ENCODE measurements at places on chromosomes 1 and 21.

DNA sequence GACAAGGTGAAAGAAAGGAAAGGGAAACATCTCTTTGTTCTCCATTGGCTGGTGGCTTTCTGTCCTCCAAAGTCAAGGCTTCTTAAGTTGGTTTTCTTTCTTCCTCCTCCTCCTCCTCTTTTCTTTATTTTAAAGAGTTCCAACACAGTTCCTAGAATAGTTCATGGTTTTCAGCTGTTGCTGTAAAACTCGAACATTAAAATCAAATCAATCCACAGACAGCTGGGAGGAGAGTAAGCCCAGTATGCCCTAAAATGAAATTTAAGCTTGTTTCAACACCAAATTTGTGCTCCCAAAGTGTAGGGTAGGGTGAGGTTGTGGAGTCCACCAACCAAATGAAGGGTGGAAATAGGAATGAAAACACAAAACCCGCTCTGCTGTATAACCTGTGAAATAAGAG, 10.5 kb upstream of the CPLANE2 start:
- no peak for DNase-seq

DNA sequence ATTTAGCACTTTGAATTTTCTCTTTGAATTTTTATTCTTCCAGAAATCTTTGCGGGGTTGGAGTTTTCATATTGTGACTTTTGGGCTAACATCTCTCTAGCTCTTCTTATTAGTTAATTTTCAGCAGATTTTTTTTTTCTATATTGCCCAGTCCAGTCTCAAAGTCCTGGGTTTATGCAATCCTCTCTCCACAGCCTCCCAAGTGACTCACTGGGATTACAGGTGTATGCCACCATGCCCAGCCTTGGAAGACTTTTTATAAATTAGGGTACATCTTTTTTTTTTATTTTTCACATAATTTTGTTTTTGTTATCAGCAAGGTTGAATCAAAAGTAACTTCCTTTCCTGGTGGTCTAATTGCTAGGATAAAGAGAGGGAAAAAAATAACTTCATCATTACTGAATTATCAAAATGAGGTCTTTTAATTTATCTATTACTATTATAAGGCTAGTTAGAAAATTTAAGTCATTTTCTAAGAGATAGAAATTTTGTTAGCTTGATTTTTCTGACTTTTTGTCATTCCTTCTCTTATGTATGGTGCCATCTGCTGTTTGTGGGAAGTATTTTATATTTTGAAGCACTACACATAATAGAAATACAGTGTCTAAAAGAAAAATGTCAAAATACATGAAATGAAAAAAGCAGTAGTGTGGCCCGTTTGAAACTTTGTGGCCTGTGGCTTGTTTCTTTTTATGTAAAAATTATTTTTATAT, 273.4 kb upstream of the CACYBP start:
- peak; percentile 57 for DNase-seq

GRCh38 chr1:235883261-235883927, 16.7 kb upstream of the LYST start:
- DNase-seq = no peak

DNA sequence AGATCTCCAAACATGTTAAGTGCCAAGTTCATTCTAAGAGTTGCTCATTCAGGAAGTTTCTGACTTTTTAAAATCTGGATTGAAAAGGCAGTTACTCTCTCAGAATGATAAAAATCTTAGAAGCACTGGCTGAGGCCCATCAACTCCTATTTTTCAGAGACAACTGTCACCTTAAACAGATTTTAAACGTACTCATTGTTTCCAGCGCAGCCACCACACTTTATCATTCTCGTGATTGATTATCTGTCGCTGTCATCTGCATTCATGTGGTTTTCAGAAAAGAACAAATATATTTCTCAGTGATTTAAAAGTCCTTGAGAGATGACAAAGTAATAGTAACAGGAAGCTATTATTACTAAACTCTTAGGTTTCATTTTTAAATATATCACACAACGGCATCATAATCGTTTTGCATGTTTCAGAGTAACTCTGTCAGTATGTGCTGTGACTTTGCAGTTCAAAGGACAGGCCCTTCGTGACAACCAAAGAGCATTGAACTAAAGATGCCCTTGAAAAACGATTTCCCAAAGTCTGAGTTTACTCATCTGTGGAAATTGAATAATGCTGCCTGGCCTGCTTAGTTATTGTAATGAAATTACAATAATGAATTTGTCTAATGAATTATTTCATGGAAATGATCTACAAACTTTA, 14.9 kb upstream of the KCNK1 start:
- DNase-seq = no peak

- peak; percentile 47 for DNase-seq
These were observed 723 bp downstream of the CDC42BPA start for GRCh38 chr1:227317523-227318015.

DNA sequence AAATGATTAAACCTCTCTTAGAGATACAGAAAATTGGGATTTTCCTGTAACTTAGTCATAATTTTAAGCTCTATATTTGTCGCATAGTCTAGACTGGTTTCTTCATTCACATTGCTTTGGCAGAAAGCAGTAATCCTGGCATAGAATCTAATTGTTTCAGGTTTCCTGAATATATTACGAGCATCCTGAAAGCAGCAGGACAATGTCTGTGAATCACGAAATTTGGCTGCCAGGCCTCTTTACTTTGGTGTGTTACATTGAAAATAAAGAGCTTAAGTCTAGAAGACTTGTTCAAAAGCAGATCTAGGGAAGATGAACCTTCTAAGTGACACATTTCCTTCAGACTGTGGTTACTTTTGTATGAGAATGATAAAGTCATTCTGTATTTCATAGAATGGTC, 72.2 kb downstream of the TDRD5 start:
- DNase-seq = no peak

GRCh38 chr1:202293569-202293968, 48.2 kb downstream of the UBE2T start:
- DNase-seq = no peak

GRCh38 chr1:70355920-70356319, 1.4 kb upstream of the ANKRD13C start:
- DNase-seq = no peak

- no peak for DNase-seq
These were observed at the start of gene PTGER3 for GRCh38 chr1:71047635-71048607. PTGER3 (minus strand) TSS chr1:71047816; CDS start chr1:71047577, 239 bp downstream.

Measured in MM.1S (cell line).